ENCODE measurements at places on chromosomes 12 and 14. TPM values are rescaled to one million over a fixed set of nuclear protein-coding genes. Genes with fewer than 3 reads are reported as not detected.

LRCOL1 gene
- not detected for total RNA-seq

GPR65 gene
- total RNA-seq, result 8.1 TPM

COA8 gene
- 41.2 TPM for total RNA-seq

NAV3 gene
- total RNA-seq, result not detected

GALNT9 gene
- total RNA-seq, result not detected

CFAP54 gene
- 0.09 TPM for total RNA-seq

MUCL1 gene
- 0.84 TPM for total RNA-seq

MVK gene
- 20.7 TPM for total RNA-seq

SCFD1 gene
- 81.0 TPM for total RNA-seq

LETMD1 gene
- 77.8 TPM for total RNA-seq

DLGAP5 gene
- total RNA-seq, result 28.7 TPM

RPGRIP1 gene
- not detected for total RNA-seq

RACGAP1 gene
- 71.6 TPM for total RNA-seq

SLC17A8 gene
- not detected for total RNA-seq

PRORP gene
- total RNA-seq, result 35.6 TPM

SOAT2 gene
- not detected for total RNA-seq

STAC3 gene
- total RNA-seq, result 5.5 TPM

CLEC7A gene
- not detected for total RNA-seq

MYRFL gene
- not detected for total RNA-seq

PHC1 gene
- total RNA-seq, result 7.9 TPM

PMCH gene
- total RNA-seq, result 8.4 TPM

FAM90A1 gene
- 0.31 TPM for total RNA-seq

NRIP2 gene
- total RNA-seq, result not detected

CLEC2D gene
- 391 TPM for total RNA-seq

MMP17 gene
- total RNA-seq, result 0.89 TPM

C12orf54 gene
- not detected for total RNA-seq

GNS gene
- 19.9 TPM for total RNA-seq

ANKRD13A gene
- total RNA-seq, result 60.6 TPM

ADCY6 gene
- 0.73 TPM for total RNA-seq

LALBA gene
- total RNA-seq, result not detected

CACNA2D4 gene
- 6.8 TPM for total RNA-seq

LYZ gene
- not detected for total RNA-seq

APOF gene
- total RNA-seq, result not detected

CLEC14A gene
- total RNA-seq, result not detected

BDKRB1 gene
- total RNA-seq, result not detected

DUSP16 gene
- 48.3 TPM for total RNA-seq

CLEC12A gene
- total RNA-seq, result not detected

ACACB gene
- 5.8 TPM for total RNA-seq

GZMH gene
- total RNA-seq, result 24.3 TPM

KLRG1 gene
- total RNA-seq, result 0.71 TPM

ESYT1 gene
- 155 TPM for total RNA-seq

RBM25 gene
- 131 TPM for total RNA-seq

PTGER2 gene
- 66.7 TPM for total RNA-seq

DLK1 gene
- total RNA-seq, result not detected

Measured in activated CD4-positive, alpha-beta T cell treated with anti-CD3 and anti-CD28 coated beads, Interleukin-2, amount 10 ng/mL, durations not matched to agents 24 days and 14 days (primary cell).